CD4-positive, alpha-beta memory T cell (primary cell): ENCODE measurements at places on chromosomes 5 and 9. TPM values are rescaled to one million over a fixed set of nuclear protein-coding genes. Genes with fewer than 3 reads are reported as not detected.

DNA sequence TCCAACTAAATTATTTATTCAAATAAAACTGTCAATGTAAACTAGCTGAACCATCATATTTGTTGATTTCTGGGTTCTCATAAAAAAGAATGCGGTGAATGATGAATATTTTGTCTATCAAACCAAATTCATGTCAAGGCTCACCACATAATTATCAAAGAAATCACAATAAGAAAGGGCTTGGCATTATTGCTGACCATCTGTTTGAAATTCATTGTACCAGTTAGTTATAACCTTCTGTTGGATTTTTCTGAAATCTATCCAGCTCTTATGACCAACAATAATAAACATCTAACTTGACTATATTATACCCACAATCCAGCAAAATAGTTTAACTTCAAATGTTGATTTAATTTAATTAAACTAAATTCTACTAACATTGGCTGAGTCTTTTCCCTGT is 53.1 kb downstream of the GABRA1 start:
- DNase-seq: no peak

DNA sequence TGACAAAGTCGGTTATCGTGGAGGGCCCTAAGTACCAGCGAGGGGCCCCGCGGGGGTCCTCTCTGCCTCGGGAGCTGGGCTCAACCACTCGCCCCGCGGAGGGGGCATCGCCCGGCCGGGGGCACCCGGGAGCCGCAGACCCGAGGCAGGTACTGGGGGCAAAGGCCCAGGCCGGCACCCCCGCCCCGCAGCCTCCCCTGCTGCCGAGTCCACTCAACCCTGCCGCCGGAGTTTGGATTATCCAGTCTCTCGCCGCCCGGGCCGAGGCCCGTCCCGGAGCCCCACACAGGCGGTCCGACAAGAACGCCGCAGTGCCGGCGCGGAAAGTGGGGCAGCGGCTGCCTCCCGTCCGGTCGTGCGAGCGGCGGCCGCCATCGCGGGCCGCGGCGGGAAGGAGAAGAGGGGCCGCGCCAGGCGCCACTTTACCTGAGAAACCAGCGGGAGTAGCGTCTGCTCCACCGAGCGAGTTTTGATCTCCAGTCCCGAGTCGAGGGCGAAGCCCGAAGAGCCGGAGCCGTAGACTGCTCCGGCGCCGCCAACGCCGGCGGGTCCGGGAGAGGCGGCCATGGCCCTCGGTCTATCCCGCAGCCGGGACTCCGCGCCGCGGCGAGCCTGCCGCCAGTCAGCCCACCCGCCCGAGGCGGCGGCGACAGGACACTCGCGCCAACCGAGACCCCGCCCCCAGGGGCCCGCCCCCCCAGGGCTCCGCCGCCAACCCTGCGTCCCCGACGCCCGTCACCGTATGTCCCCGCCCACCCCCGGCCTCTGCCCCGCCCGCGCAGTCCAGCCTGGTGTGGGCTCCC is at the start of gene CTNNAL1:
CTNNAL1 (minus strand) TSS at position 624 of the 803 bp plus-strand sequence; CDS start at position 567, 57 bp downstream.
- DNase-seq: peak; percentile 82

DNA sequence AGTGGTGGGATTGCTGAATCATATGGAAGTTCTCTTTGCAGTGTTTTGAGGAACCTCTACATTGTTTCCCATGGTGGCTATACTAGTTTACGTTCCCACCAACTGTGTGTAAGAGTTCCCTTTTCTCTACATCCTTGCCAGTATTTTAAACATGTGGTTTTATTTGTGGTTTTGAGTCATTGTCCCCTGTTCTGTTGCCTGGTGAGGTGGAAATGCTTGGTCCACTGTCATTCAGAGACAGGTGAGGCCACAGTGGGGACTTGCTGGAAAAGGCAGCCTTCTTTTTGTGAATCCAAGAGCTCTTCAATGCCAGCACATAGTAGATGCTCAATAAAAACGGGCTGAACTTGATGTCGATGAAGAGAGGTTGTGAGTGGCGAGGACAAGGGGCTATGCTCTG is 44.2 kb downstream of the SH3PXD2B start:
- no peak for DNase-seq

GRCh38 chr5:69368458-69369339 is 621 bp downstream of the AK6 start:
- no peak for DNase-seq

DNA sequence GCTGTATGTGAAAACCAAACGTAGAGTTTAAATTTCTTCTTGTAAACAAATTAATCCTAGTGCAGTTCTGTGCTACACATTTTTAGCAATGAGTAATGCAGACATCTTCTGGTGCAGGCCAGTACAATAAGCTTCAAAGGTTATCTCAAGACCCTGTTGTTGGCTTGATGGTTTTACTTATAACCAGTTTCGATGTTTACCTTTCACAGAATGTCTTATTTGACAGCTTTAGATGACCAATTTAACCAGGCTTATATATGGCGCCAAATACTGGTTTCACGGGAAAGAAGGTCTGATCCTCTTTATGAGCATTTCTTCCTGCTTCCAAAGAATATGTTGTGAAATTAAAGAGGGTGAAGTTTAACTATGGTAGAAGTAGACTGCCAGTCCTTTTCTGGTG is 9.9 kb downstream of the ZFAND5 start:
- no peak for DNase-seq

- DNase-seq: no peak
Measured at GRCh38 chr9:126222363-126222834, 104.2 kb upstream of the MVB12B start.

The TMEM232 gene
- total RNA-seq: 1.7 TPM

- DNase-seq: no peak
Measured at GRCh38 chr5:76388236-76388635, 14.8 kb upstream of the IQGAP2 start.

- DNase-seq: no peak
Measured at GRCh38 chr9:32456564-32456963, 69.4 kb downstream of the RIGI start.

The NME5 gene
- not detected for total RNA-seq

GRCh38 chr9:117021906-117022305 is 334.8 kb downstream of the TRIM32 start:
- DNase-seq: no peak

The PRR7 gene
- total RNA-seq: 7.2 TPM

The TBC1D2 gene
- 11.2 TPM for total RNA-seq

GRCh38 chr9:278651-279050 is 64.0 kb downstream of the DOCK8 start:
- DNase-seq: peak; percentile 68

The CYSRT1 gene
- not detected for total RNA-seq
